Lung (tissue), 17 donors: ENCODE measurements at places on chromosomes 1 and 21. TPM values are rescaled to one million over a fixed set of nuclear protein-coding genes. Genes with fewer than 3 reads are reported as not detected.

NEK2 gene
- total RNA-seq, result 5.9 TPM

RASAL2 gene
- 34.8 TPM for total RNA-seq

- DNase-seq, result no peak
These were observed 56.8 kb downstream of the ZBTB17 start for GRCh38 chr1:15918962-15919715.

- DNase-seq, result no peak
These were observed 204.6 kb downstream of the PTBP2 start for GRCh38 chr1:96926176-96926575.
